Activated B cell treated with CpG ODN at 0.5 μM for 24 hours (primary cell): ENCODE measurements at places on chromosomes 6 and 20. TPM values are rescaled to one million over a fixed set of nuclear protein-coding genes. Genes with fewer than 3 reads are reported as not detected.

GRCh38 chr6:131744432-131745287 lies 33.8 kb upstream of the CTAGE9 start:
- DNase-seq, result no peak

DNA sequence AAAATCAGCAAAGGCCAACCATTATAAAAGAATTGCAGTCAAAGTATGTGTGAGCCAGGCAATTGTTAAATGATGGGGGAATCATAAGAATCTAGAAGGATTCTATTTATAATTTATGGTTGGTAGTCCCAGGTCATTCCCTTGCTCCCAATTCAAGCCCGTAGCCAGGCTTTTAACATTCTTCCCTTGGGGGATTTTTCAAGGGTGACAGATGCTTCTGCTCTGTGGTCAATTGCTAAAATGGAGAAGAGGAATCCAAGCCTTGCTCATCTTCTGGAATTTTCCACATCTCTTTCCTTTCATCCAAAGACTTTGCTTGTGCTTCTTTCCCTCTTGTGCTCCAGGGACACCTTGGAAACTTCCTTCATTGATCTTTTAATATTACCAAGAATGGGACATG lies 18.0 kb upstream of the BCAS1 start:
- no peak for DNase-seq

DNA sequence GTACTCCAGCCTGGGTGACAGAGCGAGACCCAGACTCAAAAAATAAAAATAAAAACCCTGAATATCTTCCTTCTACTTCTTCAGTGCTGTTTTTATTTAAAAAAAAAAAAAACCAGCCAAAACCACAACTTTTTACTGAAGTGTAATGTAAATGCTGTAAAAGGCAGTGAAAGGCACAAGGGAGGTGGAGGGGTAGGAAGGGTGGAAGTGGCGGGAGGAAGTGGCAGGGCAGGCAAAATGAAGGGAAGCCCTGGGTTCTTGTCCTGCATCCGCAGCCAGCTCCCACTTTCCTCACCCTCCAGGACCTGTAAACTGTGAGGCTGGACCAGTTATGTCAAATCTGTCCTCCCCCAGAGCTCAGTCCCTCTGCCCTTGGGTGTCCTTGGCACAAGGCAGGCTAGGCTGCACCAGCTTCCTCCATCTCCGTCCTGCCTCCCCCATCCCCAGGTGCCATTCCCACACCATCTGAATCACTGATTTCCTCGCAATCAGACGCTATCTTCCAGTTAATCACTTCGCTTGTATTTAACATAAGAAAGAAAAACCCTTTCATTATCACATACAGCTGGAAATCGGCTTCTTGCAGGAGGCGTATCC lies 13.7 kb upstream of the PANK2 start:
- DNase-seq, result no peak

GRCh38 chr6:15331143-15331542 lies 85.3 kb downstream of the JARID2 start:
- no peak for DNase-seq

DNA sequence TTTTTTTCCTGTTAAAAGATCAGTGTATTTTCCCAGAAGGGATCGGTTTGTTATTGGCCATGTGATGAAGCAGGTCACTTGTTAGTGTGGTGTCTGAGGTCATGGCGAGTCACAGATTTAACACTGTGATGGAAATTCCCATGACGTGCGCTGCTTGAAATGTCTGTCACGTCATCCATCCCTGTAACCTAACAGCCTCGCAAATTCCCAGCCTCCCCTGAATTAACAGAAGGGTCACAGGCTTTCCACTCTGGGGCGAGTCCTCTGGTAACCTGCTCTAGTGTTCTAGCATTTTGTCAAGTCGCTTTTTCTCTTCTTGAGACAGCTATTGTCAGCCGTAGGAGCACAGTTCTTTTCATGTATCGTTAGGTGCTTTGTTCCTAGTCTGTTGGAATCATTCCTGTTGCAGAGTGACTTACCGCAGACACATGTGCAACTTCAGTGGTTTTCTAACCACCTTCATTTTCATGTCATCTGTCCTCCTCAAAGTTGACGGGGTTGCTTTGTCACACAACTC lies 137.2 kb downstream of the MAP3K4 start:
- DNase-seq, result no peak

- no peak for DNase-seq
Measured at GRCh38 chr6:158408552-158409130, 96.4 kb downstream of the TULP4 start.

The LIN28B gene
- total RNA-seq, result not detected in 2 replicates

The MAS1 gene
- not detected in 2 replicates for total RNA-seq
